ENCODE measurements at places on chromosomes 1 and 21.

- DNase-seq, result no peak
Measured at GRCh38 chr1:18879791-18880309, 20.4 kb upstream of the TAS1R2 start.

GRCh38 chr1:206963119-206963712, 7.0 kb downstream of the FCAMR start:
- no peak for DNase-seq

DNA sequence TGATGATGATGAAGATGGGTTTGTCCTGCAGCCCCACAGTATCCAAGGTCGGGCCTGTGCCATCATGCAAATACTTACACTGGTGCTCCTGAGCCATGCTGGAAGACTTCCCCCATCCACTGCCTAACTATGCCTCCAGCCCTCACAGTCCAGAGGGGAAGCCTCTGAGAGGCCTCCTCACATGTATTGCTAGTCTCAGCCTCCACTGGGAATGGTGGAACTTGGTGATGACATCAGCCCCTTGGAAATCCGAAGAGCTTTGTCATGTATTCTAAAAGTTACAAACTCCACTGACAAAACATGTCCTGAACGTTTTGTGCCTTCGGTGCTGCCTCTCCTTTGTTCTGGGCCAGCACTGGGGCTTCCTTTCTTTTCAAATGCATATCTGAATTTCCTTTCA, 61.1 kb upstream of the DMRTB1 start:
- no peak for DNase-seq

- no peak for DNase-seq
Measured at GRCh38 chr21:42781150-42781970, 98.0 kb downstream of the WDR4 start.

GRCh38 chr1:113983391-113983790, 4.1 kb downstream of the OLFML3 start:
- no peak for DNase-seq

- DNase-seq, result no peak
Measured at GRCh38 chr1:231028682-231029081, 11.4 kb downstream of the FAM89A start.

DNA sequence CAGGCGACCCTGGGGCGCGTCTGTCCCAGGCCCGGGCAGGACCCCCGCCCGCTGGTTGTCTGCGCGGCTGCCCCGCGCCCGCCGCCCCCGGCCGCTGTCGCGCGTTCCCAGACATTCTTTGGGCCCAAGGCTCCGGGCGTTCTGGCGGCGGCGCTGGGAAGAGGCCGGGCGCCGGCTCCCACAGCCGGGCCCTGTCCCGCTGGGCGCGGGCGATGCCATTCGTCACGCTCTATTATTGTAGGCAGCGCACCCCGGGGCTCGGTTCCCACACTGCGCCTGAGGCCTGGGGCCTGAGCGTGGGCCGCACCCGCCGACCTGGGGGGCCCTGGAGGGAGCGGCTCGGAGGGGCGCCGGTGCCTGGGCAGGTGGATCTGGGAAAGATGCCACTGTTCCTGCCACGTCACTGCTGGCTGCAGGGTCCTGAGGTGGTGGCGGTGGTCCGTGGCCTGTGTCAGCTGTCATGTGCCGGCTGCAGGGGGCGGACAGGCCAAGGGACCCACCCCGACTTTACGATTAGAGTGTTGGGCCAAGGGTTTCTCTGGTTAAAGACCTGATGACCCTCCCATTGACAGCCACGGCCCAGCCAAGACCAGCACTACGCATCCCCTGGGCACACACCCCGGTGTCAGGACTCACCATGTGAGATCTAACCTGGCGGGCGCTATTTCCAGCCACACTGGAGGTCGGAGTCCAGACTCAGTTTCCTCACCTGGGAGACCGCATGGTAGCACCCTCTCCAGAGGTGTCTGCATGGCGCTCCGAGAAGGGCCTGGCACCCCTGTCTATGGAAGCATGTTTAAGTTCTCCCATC, 55.1 kb upstream of the ADARB1 start:
- no peak for DNase-seq

- no peak for DNase-seq
Measured at GRCh38 chr1:53715478-53715877, 23.5 kb downstream of the GLIS1 start.

GRCh38 chr1:200399860-200400259, 10.0 kb downstream of the ZNF281 start:
- no peak for DNase-seq
